ENCODE measurements at places on chromosomes 3 and 15.
A peak's percentile ranks its signal among the peaks of the same experiment; 100 is the strongest.

- peak; percentile 9 for DNase-seq
Measured at GRCh38 chr3:165206454-165207266, 10.5 kb upstream of the SLITRK3 start.

DNA sequence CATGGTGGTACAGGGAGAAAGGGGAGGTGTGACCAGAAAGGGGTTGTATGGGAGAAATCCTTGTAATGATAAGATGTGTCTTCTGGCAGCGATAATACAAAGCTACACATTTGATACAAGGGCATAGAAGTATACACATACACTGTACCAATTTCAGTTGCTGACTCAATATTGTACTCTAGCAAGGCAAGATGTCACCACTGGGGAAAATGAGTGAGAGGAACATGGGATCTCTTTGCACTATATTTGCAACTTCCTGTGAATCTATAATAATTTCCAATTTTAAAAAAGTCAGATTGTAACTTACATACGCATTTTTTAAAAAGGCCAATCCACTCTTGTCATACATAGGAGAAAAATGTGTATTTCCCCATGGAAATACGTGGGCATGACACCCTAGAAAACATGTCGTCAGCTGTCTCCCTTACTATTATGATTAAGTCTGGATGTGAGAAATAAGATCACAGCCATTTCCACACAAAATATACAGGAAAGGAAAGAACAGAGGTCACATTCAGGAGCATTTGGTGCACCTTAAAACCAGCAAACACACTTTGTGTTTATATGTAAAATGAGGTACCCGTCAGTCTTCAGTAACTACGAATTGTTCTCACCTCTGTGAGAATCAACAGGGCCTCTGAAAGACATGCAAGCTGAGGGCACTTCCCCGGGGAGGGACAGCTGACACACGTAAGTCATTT lies 22.9 kb downstream of the PRR23E start:
- no peak for DNase-seq

GRCh38 chr3:101574388-101575112 lies 570 bp downstream of the PCNP start:
- peak; percentile 71 for DNase-seq

DNA sequence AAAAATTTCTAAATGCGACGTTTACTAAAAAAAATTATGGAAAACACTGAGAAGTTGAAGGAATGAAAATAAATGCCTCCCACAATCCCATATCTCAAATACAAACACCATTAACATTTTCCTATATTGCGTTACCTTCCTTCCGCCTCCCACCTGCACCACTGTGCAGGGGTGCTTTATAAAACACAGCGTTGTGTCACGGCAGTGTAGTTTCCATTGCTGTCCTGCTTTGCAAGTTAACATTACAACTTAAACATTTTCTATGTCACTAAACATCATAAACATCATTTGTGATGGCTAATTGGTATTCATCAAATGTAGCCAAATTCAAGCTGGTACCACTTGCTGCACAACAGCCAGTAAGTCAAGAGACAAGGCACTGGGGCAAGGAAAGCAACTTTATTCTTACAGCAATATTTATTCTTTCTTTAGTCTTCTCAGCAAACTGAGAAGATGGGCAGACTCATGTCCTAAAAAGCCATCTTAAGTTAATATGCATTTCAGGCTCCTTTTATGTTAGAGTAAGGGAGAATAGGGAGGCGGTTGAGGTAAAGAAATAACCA lies 12.3 kb upstream of the FETUB start:
- DNase-seq, result no peak

GRCh38 chr3:70400194-70400593 lies 87.8 kb upstream of the MDFIC2 start:
- DNase-seq, result no peak
